ENCODE measurements at places on chromosomes 6 and 20.

- DNase-seq: no peak
These were observed 87.8 kb downstream of the GMDS start for GRCh38 chr6:2157441-2158127.

DNA sequence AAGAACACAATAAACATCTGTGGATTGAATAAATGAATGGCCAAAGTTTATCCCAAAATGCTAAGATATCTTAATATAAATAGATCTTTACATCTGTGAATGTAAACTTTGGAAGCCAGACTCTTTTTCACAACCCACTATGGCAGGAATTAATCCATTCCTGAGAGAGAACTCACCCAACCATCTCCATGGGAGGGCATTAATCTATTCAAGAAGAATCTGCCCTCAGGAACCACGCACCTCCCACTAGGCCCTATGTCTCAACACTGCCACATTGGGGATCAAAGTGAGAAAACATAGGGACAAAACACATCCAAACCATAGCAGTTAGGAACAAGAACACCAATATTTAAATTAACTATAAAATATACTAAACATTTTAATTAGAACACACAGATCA is 3.4 kb downstream of the UBE3D start:
- DNase-seq: no peak

GRCh38 chr6:56730663-56731529 is 88.2 kb upstream of the DST start:
- DNase-seq: no peak

DNA sequence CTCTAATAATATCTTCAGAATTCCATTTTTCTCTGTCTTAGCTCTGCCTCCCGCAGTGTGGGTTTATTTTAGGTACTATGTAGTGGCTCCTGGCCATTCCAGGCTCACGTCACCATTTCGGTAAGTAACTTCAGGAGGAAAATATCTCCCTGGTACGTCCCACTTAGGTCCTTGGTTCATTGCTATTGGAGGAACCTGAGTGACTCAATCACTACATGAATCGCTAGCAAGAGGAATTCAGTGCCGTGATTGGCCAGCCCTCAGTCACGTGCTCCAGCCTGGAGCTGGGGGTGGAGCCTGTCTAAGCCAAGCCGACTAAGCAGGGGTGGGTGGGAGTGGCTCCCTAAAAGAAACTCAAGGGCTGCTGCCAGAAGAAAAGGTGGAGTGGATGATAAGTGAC is 67.3 kb upstream of the E2F3 start:
- DNase-seq: no peak

GRCh38 chr20:39083761-39084160 is 121.6 kb downstream of the DHX35 start:
- DNase-seq: no peak

GRCh38 chr6:116925088-116925794 is 48.2 kb downstream of the RFX6 start:
- DNase-seq: no peak

DNA sequence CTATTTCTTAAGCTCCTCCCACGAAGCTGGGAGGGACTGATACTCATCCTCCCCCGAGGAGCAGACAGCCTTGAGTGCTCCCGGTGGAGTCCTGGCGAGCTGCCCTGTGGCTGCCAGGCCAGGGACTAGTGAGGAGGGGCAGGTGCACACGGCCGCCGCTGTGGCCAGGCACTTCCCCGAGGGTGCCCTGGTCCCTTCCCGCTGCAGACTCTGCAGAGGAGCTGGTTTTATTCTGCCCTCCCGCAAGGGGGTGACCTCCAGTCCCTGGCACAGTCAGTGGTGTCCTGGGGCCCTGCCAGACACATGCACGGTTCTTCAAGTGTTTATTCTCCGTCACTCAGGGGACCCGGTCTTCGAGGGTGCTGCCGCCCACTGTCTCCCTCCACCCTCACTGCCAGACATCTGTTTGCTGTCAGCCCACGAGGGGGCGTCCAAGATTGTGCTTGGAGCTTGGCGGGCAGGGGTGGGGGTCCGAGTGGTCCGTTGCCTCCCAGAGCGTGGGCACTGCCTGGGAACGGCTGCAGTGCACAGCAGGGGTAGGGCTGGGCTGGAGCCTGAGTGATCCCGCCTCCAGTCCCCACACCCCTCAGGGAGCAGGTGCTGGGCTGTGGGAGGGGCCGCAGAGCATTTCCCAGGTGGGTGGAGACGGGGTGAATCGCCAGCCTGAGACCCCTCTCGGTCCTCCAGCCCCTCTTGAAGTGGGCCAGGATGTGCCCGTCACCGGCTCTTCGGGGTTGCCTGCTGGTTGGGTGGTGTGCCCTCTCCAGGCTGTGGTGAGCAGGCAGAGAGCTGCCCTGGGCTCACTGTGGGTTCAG is 3.1 kb upstream of the CABLES2 start:
- peak; percentile 35 for DNase-seq

DNA sequence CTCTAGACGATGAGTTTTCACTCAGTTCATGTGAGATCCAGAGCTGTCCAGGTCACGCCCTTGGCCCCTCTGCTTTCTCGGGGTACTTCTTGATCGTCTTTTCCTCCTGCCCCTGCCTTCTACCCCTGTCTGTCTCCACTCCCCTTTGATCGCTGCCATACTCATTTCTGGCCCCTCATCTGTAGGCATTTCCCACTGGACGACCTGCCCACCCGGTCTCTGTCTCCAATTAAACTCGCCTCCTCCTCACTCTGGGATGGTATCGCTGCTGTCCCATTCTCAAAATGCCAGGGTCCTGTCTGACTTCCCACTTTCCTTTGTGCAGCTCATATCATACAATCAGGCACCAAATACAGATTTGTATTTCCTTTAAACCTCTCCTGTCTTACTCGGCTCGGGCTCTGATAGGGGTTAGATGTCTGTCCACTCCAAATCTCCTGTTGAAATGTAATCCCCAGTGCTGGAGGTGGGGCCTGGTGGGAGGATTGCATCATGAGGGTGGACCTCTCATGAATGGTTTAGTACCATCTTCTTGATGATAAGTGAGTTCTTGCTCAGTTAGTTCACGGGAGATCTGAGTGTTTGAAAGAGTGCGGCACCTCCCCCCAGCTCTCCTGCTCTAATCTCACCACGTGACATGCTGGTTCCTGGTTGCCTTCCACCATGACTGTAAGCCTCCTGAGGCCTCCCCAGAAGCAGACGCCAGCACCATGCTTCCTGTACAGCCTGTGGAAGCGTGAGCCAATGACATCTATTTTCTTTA is 3.5 kb upstream of the SYNJ2 start:
- no peak for DNase-seq

- DNase-seq: no peak
These were observed 40.7 kb downstream of the YTHDF1 start for GRCh38 chr20:63175038-63175895.

DNA sequence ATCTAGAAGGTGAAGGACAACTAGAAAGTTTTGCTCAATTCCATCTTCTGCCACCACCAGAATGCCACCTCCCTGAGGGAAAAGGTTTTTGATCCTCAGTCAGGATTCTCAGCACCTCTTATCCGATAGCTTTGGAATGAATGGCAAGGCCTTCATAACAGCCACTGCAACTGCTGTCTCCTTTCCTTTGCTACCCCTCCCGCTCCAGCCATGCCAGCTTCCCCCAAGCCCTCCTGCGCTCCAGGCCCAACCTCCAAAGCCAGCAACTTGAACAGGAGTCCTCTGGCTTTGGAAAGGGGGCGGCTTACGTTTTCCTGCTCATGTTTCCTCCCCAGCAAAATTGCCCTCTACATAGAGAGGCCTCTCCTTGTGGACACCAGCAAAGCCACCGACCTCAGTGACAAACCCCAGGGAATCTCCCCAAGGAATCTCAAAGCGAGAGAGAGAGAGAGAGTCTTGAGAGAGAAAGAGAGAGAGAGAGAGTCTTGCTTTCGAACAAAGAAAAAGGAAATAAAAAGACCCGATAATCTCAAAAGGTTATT is 420 bp upstream of the BTN2A1 start:
- DNase-seq: no peak

DNA sequence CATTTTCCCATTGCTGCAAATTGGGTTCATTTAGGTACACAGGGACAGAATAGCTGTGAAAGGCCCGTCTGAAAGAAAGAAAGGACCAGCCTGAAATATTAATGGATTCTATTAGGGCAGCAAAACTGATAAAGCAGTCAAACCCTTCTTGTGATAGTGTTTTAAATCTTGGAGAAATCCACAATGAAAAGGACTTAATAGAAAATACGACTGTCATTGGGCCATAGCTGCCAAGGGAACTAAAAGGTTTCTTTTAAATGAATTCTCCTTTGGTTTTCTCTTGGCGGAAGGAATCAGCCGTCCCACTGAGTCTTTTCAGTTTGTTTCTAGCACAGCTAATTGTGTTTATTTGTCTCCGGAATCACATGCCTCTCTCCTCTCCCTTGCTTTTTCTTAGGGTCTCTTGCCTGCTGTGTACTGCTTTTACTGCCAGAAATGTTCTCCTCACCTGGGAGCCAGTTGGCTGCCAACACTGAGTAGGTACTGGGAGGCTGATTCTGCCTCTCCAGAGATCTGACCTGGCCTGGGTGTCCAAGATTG is 11.3 kb downstream of the PAQR8 start:
- no peak for DNase-seq

GRCh38 chr6:34249469-34250261 is 859 bp upstream of the SMIM29 start:
- DNase-seq: no peak

DNA sequence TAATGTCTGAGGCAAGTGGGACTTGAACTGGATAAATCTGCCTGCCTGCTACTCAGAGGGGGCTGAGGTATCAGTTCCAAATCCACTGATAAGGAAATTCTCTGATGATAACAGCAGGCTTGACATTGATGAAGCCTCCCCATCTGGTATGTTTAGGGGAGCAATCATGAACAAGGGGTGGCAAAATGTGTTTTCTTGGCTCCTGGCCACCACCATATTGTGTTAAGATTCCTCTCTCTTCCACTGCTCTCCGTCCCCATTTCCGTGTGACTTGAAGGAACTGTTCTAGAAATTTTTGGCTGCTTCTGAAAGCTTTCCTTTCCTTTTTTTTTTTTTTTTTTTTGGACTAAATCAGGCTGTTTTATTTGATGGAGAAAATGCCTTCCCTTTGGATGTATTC is 335.3 kb upstream of the NRSN1 start:
- no peak for DNase-seq

DNA sequence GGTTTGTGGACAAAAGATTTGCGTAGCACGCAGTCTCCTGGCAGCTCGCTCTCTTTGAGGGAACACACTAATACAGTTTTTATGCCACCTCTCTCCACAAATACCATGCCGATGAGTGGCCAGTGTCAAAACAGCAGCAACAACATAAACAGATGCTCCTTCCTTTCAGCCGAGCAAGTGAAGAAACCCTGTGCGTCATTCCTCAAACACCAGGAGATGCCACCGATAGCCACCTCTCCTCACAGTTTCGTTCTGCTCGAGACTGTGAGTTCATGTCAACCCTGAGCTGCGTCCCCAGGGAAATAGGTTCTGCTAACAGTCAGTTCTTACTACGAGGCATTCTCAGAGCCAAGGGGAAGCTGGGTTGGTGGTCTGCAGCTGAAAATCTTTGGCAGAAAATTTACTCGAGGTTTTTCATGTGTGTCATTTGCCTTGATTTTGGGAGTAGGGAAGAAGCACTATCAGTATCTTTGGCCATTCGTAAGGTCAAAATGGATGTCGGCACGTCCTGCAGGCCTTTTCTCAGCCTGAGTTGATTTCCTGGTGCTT is 59.9 kb downstream of the EYA2 start:
- DNase-seq: no peak

- no peak for DNase-seq
These were observed 18.7 kb upstream of the APMAP start for GRCh38 chr20:25011261-25011660.

DNA sequence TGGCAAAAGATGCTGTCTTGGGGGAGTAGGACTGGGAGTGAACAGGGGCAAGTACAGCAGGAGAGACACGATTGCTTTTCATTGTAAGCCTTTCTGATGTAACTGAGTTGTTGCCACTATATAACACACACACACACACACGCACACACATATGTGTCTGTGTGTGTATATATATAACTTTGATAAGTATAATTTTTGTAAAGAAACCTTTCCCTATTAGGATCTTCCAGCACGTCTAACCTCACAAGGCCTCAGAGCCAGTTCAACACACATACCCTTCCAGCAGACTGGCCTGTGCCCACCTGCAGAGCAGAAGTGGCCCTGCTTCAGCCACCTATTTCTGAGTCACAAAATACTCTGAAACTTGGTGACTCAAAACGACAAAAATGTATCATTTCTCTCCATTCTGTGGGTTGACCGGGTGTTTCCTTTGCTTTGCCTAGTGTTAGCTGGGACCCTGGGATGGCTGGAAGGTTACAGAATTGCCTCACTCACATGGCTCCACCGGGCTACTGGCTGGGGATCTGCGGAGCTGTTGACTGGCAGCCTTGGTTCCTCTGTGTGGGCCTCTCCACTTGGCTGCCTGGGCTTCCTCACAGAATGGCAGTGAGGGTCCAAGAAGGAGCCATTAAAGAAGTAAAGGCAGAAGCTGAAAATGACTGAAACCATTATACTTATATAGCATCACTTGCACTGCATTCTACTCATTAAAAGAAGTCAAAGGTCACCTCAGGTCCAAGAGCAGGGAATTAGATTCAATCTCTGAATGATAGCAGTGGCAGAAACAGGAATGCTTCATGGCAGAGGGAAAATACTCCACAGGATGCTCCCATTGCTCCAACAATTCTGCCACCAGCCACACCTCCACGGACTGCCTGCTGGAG is 126.4 kb downstream of the BANF2 start:
- DNase-seq: peak; percentile 6

DNA sequence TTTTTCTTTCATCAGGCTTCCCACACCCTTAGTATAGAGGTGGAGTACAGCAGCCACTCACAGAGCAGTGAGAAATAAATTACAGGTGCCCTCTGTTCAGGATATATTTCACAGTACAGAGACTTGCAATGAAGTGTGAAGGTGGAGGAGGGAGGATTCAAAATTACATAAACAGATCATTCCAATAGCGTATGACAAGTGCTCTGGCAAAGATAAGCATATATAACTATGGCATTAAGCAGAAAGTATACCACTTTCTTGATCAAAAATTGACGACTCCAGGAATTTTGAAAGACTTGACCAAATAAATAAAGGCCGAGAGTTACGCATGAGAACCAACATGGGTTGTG is 108.7 kb downstream of the GPX5 start:
- DNase-seq: no peak

DNA sequence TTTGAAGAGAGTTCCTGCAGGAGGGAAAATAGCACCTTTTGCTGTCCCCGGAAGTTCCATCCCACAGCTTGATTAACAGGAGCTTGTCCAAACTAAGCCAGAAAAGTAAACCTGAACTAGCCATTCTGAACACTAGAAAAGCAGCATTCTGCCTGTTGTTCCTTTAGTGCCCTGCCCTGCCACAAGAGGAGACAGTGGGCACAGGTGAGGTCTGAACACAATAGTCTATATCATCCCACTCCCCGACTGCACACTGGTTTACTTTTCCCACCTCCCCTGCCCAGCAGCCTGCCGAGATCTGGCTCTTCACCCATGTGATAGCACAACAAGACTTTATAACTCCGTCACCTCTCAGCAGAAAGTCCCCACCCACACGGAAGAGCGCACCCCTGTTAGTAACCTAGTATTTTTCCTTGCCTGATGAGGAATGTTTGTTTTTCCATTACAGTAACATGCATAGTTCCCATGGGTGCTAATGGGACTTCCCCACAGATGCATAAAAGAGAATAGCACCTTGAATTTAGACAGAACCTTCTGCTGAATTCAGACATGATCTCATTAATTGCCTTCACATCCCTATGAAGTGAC is 59.7 kb downstream of the TFAP2A start:
- DNase-seq: peak; percentile 5
